Stimulated activated CD8-positive, alpha-beta memory T cell treated with anti-CD3 and anti-CD28 coated beads, Interleukin-12 subunit alpha, Interleukin-12 subunit beta, amount 100 ng/mL, for 1 hour (primary cell): ENCODE measurements at places on chromosomes 11 and 22.

- DNase-seq, result no peak
These were observed at the start of gene LTBP3 for GRCh38 chr11:65558002-65558929. Gene LTBP3, minus strand, starts transcription at chr11:65558359. Its CDS starts 400 bp downstream, at chr11:65557959.

GRCh38 chr22:23117891-23118646 lies 23.7 kb downstream of the RSPH14 start:
- DNase-seq, result no peak

DNA sequence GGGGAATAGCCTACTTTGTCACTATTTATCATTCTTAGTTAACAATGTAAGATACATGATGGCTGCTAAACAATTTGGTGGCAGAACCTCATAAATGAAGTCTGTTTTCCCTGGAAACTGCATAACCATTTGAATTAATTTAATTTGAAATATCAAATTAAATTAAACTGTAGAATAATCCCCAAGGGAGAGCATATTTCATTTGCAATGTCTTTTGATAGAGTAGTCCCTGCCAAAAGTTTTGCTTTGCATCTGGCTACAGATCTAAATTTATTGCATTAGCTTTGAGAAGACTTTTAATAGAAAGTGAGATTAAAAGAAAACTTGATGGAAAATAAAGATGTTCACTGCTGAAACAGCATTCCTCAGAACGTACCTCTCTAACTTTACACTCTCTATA lies 246.6 kb downstream of the KIRREL3 start:
- no peak for DNase-seq

- DNase-seq, result no peak
These were observed 67.7 kb downstream of the DCDC1 start for GRCh38 chr11:31301549-31302510.

DNA sequence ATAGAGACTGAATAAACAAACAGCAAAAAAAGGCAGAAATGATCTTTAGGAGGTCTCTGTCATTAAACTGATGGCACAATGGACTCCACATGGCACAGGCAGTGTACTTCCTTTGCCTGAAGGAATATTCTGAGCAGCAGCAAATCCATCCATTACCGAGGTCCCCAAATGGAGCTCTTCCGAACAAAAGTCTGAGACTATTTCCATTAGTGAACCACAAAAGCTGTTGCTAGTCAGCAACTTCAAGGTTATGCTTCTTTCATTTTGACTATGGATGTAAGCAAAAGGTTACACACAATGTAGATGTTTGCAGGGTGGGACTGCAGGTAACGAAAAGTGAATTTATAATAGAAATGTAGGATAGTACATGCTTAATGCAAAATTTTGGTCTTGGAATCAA lies 14.5 kb downstream of the NARS2 start:
- DNase-seq, result no peak

DNA sequence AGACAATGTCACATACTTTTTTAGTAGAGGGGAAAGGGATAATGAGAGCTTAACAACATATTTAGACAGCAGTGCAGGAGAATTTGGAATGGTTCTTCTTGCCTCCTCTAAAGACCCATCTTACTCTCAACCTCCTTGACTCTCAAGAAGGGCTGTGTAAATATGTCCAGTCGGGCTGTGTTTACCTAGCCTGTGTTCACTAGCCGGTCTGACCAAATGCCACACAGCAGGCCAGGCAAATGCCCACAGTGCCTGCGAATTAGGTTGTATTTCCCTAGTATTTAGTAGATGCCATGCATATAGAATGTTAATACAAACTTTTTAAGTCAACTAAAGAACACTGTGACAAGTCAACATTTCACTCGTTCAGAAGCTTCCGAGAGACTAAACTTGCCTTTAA lies 51.4 kb upstream of the MTMR2 start:
- no peak for DNase-seq

- no peak for DNase-seq
These were observed 43.2 kb upstream of the CHKA start for GRCh38 chr11:68164437-68164836.

DNA sequence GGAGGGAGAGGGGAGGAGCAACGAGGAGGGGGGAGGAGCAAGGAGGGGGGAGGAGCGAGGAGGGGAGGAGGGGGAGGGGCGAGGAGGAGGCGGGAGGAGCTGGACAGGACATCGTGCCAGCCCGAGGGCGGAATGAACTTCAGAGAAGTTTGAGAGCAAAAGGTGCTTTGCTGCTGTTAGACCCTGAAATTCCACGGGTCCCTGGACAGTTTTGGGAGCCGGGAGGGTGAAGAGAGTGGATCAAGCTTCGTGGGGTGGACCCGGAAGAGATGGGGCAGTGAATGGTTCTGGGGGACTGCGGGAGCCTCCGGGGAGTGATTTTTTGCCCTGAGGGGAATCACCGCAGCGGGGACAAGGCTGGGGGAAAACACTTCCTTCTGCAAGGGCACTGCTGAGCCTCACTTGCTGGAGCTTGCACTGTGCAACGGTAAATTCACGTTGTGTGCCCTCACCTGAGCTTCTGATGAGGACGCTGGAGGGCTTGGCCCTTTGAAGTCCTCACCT lies 10.7 kb upstream of the NLRP6 start:
- DNase-seq, result no peak

DNA sequence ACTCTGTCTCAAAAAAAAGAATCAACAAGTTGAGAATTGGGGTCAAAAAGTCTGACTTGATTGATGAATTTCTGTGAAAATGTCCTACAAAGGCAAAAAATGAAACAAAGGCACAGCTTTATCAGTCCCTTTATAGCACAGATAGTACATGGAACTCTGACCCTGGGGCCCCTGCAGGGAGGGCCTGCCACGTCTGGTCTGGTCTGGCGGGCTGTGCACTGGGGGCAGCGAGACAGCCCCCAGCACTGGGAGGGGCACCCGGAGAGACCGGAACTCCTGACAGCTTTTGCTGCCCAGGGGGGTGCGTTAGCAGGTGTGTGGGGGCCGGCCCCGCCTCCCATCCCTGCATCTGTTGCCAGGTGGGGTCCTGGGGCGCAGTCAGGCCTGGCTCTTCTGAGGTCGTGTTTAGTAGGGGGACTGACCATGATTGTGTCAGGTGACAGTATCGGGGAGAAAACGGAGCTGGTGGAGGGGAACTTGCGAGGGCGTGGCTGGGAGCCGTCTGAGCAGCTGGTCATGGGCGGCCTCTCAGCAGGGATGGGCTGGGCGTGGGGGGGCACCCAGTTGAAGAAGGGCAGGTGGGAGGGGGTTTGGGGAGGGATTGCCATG lies 51.7 kb downstream of the GRAMD4 start:
- DNase-seq, result no peak

DNA sequence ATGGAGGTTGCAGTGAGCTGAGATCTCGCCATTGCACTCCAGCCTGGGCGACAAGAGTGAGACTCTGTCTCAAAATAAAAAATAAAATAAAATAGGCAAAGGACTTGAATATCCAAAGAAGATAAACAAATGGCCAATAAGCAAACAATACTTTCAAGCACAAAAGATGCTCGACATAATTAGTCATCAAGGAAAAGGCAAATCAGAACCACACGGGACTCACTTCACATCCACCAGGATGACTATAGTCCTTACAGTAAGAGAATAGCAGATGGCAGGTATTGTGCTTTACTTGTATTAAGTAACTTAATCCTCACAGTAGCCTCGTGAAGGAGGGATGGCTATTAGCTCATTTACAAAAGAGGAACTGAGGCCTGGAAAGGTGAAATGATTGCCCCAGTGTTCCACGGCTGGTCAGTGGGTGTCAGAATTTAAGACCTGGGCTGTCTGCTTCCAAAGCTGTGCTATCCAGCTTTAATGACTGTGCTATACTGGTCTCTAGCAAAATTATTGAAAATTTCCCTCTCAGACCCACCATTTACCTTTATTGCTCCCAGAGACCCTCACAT lies 40.2 kb upstream of the RBFOX2 start:
- no peak for DNase-seq

DNA sequence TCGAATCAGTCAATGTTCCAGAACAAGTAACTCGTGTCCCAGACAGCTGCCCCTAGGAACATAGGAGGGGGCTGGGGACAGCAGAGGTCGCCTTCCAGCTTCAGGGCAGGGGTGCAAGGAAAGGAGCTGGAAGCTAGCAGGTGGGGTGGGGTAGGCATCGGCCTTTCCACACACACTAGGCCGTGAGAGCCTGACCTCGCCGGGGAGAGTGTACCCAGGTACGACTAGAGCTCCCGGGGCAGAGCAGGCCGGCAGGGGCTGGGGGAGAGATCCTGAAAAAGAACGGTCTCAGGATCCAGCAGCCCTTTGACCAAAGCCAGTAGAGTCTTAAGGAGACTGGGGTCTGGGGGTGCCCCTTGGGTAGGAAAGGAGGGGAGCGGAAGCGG lies 1127.5 kb downstream of the BRD1 start:
- no peak for DNase-seq

DNA sequence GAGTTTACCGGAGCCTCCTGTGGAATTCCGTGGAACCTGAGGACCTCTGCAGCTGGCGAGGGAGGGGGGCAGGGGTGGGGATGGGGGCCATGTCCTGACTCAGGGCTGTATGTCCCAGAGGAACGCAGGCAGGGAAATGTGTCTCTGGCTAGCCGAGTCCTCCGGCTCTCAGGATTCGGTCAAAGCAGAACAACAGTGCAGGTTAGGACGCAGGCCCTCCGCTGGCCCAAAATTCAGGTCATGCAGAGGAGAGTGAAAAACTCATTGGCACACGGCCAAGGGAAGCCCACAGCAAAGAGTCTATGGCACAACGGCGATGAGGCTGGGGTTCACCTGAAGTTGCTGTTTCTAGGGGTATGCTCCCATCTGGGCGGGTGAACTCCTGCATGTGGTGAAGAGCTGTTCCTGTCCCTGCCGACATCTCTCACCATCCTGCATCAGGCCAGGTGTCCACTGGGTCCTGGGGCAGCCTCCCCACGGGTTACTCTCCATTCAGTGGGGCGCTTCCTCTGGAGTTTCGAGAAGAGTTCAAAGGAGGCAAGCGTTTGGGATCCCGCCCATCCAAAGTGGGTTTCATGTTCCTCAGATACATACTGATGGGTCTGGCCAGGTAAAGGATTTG lies 1055.3 kb downstream of the BRD1 start:
- DNase-seq, result no peak

DNA sequence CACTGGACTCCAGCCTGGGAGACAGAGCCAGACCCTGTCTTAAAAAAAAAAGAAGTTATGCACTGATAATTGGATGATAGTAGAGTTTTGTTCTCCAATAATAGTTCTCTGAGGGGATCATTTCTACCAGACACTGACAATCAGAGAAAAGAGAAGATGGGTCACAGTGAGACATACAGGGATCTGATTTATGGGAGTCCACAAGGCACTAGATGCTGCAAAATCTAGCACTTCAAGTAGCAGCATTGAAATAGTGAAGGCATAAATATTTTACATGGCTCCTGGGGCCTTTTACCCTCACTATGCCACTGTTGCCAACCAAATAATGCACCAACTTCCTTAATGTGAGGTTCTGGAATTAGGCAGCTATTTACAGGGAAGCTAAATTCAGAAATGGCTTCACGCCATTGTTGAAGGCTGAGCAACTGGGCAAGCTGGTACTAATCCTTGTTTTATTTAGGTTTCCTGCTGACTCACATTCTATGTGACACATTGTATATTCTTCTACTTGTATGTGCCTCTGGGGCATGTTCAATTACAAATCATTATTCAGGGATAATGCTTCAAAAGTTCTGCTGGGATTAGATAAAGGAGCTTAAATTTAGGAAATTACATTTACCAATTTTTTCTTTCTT lies 38.2 kb upstream of the ABTB2 start:
- DNase-seq, result no peak

DNA sequence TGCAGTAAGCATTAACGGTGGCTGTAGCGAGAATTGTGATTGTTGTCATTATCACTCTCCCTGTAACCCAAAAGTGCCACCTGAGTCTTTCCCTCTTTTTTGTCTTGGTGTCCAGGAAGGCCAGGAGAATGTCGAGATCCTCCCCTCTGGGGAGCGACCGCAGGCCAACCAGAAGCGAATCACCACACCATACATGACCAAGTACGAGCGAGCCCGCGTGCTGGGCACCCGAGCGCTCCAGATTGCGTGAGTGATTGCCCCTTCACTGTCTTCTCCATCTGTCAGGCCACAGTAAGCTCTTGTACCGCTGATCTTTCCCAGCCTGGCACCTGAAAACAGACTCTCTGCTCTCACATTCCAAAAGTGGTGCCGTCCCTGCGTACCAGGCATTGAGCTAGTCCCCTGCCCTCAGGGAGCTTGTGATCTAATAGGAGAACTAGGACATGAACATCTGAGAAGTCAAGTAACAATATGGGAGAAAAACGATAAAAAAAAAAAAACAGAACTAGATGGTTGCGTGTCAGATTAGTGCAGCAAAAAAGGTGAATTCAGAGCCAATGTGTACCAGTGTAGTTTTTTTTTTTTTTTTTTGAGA lies 5.8 kb downstream of the POLR2F start:
- DNase-seq, result no peak

- no peak for DNase-seq
These were observed 24.8 kb upstream of the MYOD1 start for GRCh38 chr11:17694494-17695110.

GRCh38 chr11:117287668-117288067 lies 3.5 kb upstream of the BACE1-AS start:
- no peak for DNase-seq

DNA sequence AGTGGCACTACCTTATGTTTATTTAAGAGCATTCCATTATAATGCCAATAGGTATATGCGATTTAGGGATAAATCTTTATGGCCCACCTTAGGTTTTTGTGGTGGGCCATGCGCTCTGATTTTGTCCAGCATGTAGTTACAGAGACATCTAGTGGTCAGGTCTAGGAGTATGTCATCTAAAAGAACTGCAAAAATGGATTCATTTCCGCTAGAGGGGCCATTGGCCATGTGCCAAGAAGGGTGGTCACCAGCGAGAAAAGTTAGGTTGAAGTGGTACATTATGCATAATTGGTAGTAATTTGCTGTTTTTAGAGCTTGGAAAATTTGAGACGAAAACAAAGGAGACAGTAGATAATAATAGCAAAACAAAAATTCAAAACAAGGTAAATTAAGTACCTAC lies 27.7 kb downstream of the LRRC4C start:
- no peak for DNase-seq

DNA sequence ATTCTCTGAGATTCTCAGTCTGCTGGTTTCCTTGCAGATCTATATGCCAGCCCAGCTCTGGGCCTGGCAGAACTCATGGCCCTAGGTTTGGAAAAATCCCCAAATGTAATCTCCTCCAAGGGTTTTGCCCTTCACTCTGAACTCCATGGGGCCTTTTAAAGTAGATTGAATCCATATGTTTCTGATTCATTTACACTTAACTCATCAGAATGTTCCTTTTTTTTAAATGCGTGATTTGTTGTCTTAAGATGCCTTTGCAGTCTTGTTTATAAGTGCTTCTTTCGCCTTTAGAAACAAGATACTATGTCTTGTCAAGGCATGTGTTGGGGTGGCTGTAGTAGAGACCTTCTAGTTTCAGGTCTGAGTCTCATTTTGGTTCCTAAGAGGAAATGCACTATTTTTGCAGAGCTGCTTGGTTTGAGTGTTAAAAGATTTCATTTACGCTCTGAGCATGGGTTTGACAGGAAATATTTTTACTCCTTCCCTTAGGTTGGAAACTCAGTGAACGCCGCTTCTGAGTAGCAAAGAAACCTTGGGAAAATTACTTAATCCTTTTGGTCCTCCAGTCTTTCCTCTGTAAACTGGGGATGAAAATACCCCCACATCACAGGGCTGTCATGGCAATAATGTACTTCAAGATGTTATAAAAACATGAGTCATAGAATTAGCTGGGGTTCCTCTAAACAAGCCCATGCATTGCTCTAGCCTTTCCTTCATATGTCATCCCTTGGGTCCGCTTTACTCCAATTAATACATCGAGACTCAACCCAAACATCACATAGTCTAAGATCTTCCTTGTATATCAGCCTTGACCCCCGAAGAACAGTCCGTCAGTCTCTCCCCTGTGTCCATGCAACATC lies 83.5 kb downstream of the SNX19 start:
- no peak for DNase-seq
